Spinal cord (tissue), 10 donors: ENCODE measurements at places on chromosomes 1 and 21. TPM values are rescaled to one million over a fixed set of nuclear protein-coding genes. Genes with fewer than 3 reads are reported as not detected.
A peak's percentile ranks its signal among the peaks of the same experiment; 100 is the strongest.

The TRIM45 gene
- total RNA-seq: 6.8 TPM

DNA sequence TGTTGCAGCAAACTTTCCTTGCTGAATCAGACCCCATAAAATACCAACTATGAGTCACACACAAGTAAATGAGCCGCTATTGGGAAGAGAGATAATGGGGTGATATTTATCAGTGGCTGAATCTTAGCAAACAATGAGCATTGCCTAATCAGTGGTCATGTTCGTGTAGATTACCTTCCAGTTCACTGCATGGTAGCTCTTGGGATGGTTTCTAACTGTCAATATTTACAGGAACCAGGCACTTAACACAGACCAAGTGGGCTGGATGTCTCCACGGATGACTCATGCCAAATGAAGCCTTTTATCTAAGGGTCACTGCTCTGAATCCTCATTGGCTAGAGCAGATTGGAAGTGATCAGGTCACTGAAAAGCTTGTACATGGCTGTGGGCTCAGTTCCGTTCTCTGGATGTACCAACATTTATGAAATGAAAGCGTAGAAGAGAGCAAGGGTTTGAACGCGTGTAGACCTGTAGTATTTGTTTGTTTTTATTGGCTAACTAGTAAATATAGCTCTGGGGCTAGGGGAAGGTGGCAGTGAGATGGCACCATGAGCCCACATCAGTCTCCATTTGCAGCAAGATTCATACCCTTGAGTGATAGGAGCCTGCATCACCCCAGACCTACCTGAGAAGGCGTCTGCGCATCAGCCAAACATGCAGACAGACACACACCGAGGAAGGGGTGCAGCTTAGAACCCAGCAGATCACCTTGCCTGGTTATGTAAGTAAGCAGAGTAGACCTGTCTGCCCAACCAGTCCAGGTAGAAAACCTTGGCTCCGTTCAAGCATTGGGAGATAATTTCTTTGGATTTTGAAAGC is 153.3 kb downstream of the TOMM20 start:
- H3K36me3 ChIP-seq: no peaks in the 10 kb centered on the region
- H3K27ac ChIP-seq: no peak overlapping the region
- no peak overlapping the region for H3K4me3 ChIP-seq

GRCh38 chr1:233597489-233597901 is 16.4 kb upstream of the KCNK1 start:
- H3K27me3 ChIP-seq: no peaks in the 10 kb centered on the region
- no peak for DNase-seq
- H3K27ac ChIP-seq: no peak overlapping the region
- no peaks in the 10 kb centered on the region for H3K36me3 ChIP-seq
- no peaks in the 10 kb centered on the region for H3K4me1 ChIP-seq
- H3K4me3 ChIP-seq: no peak overlapping the region

- DNase-seq: no peak
- H3K36me3 ChIP-seq: no peaks in the 10 kb centered on the region
- no peaks in the 10 kb centered on the region for H3K4me1 ChIP-seq
- no peak overlapping the region for H3K27ac ChIP-seq
Observed at GRCh38 chr1:231313661-231314060, 24.0 kb downstream of the EXOC8 start.

The ADCY10 gene
- total RNA-seq: 0.33 TPM

DNA sequence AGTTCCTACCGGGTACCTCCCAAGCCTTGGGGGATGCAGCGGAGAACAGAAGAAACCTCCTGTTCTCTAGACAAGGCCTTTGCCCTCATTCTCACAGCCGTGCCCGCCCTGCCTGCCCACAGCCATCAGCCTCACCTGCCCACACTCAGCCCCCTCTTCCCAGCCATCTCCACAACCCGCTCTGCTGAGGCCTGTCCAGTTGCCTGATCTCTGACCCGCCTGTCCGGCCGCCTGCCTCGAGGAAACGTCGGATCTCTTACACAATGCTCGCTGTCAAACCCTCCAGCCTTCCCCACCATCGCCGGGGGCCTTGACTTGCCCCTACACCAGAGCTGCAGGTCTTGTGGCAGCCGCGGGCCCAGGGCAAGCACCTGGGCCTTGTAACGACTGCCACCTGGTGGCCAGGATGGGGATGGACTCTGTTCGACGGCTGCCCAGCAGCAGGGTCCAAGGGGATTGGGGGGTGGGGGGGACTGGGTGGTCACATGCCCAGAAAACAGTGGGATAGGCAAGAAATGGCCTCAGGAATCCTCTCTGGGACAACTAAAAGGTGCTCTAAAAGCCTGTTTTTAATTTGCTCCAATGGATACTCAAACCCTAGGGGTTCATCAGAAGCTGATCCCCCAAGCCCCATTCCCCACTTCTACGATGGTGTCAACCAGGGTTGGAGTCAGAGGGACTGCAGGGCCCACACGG is 31.0 kb downstream of the SLC45A1 start:
- H3K4me1 ChIP-seq: peaks cover 55% of the 10 kb centered on the region
- DNase-seq: peak; percentile 76
- no peak overlapping the region for H3K27ac ChIP-seq
- no peaks in the 10 kb centered on the region for H3K27me3 ChIP-seq
- H3K36me3 ChIP-seq: peaks cover 63% of the 10 kb centered on the region
- no peak overlapping the region for H3K4me3 ChIP-seq

The LCK gene
- total RNA-seq: 0.50 TPM
